Astrocyte (in vitro differentiated cells and primary cell): ENCODE measurements at places on chromosomes 1 and 21.

DNA sequence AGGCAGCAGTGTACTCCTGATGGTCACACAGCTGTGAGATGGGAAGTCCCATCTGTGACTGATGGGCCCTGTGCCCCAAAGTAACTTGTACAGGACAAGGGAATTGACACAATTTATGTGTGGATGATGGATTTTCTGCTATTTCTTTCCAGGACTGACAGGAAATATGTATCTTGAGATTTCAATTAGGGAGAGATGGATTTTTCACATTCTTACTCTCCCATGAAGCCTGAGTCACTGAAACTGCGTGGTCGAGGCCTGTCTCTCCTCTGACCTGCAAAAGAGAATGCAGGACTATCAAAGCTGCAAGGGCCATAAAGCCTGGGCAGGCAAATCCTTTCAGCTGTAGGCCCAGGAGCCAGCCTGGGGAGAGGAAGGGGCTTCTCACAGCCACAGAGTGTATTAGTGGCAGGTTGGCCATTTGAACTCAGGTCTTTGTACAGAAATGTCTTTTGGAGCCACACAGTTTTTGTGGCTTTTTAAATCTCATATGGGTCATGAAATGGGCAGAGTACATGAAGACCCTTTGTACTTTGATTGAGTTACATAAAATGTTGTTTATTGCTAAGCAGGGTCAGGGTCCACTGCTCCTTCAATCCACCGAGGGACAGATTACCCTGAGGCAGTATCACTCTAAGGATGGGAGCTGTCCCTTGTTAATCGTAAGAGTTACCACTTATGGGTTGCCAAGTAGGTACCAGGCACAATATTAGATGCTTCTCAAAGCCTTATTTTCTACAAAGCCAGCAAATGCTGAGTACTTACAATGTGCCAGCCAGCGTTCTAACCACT is 14.8 kb downstream of the ALX3 start:
- DNase-seq = peak; percentile 46

DNA sequence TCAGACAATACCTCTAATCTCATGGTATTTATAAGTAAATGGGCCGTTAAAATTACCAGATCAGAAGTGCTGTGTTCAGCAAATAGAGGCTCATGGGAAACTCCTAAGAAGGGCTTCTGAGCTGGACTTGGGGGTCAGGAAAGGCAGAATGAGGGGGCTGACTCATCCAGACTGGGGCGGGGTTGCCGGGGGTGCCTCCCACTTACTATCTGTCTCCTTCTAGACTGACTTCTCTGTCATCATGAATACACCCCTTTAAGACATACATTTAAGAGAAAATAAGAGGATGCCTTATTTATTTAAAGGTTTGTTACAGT is 96.0 kb upstream of the ERRFI1 start:
- DNase-seq = peak; percentile 75

- no peak for DNase-seq
Observed at GRCh38 chr1:225914947-225915346, 9.1 kb downstream of the PYCR2 start.

- no peak for DNase-seq
Observed at GRCh38 chr1:234554698-234555311, 55.2 kb downstream of the IRF2BP2 start.

DNA sequence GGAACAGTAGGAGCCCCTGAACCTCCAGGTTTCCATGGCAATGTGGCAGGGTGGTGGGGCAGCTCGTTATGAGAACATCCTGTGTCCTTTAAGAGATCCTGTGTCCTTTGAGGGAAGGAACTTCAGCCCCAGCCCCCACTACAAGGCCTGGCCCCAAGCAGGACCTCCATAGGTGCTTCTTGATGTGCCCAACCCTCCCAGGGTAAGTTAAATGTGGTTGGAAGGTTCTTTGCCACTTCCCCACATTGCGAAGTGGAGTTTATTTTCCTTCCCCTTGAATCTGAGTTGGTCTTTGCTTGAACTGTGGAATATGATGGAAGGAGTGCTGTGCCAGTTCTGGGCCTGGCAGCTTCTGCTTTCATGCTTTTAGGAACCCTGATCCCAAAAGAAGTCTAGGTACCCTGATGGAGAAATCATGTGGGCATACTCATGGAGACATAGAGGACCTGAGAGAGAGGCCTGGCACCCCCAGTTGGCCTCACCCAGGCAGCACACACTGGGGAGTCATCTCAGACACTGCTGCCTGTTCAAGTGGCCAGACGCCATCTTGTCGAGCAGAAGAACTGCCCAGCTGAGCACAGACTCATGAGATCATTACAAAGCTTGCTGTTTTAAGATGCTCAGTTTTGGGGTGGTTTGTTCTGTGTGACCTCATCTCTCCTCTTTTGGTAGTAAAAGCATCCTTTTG is 44.1 kb upstream of the ACTL8 start:
- no peak for DNase-seq

DNA sequence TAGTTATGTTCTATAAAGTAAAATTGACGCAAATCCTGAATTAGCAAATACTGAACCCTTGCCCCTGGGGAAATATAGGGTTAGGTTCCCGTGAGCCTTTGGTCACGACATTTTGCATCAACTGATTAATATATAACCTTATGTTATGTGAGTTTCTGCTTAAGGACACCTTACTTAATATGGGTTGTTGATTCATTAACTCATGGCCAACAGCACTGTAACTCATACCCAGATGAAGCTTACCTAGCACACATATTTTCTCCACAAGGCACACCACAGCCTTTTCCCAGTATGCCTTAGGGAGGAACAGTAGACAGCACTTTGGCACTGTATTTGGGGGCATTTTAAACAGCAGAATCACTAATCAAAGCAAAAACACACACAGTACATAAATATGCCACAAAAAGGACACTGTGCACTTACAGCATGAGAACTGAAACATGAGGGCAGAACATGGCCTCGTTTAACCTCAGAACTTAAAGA is 15.1 kb downstream of the INAVA start:
- DNase-seq = no peak

DNA sequence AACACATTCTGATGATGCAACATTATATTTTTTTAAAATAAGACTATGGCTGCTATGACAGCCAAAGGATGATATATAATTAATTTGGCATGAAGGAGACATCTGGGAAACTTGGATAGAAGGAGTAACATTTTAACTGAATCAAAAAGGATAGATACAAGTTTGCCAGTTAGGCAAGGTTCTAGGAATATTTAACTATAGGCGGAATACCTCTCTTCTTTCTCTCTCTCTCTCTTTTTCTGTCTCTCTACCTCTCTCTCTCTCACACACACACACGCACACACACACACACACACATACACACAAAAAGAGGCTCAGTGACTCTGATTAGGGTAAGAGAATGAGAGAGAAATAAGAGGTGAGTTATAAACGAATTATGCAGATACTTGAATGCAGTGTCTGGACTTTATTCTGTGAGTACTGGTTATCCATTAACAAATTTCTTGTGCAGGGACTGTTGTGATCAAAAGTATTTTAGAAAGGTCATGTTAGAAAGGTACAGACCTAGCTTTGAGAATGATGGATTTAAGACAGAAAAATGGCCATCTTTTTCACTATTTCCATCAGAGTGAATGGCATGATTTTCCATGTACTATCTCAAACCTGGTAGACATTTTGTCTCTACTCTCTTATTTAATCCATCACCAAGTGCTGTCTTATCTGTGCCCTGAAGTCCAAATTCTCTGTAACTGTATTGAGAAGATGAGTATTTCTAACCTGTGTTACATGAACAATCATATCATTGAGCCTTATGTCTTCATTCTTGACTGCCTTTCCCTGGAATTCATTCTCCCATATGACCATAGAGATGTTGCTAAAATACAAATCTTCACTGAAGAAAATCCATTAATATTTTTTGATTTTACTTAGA is 1106.9 kb upstream of the ADGRL4 start:
- no peak for DNase-seq

GRCh38 chr1:209302779-209303568 is 280.5 kb upstream of the CAMK1G start:
- no peak for DNase-seq

DNA sequence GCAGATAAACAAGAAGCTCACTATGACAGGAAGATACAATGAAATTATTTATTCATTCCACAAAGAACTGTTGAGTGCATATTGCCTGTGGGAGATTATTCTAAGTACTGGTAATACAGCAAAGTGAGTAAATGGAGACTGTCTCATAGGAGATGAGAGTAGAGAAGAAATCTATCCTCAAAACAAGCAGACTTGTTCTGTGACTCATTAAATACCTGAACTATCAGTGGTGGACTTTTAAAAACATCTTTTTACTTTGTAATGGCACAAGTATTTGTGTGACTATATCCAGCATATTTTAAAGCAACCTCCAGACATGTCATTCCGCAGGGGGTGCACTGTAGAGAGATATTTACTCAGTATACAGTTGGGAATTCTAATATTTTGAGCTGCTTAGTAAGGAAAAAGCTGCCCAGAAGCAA is 259.2 kb downstream of the FMN2 start:
- DNase-seq = peak; percentile 96

DNA sequence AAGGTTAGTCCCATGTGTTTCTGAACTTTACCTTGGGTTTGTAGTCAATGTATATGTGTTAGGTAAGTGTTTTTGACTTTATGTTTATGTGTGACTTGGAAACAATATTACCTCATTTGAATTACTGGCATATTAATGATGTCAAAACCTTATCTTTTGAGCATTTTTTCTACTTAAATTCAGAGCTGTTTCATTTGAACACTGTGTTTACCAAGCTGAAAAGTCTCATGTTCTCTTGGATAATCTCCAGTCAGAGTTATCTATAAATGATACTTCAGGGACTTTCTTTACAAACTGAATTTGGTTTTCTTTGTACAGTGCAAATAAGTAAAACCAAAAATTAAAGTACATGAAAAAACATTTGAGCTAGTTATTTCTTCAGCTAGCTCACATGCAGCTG is 30.0 kb downstream of the ADAMTS1 start:
- DNase-seq = no peak

GRCh38 chr1:108541861-108542260 is 18.0 kb upstream of the EEIG2 start:
- no peak for DNase-seq

DNA sequence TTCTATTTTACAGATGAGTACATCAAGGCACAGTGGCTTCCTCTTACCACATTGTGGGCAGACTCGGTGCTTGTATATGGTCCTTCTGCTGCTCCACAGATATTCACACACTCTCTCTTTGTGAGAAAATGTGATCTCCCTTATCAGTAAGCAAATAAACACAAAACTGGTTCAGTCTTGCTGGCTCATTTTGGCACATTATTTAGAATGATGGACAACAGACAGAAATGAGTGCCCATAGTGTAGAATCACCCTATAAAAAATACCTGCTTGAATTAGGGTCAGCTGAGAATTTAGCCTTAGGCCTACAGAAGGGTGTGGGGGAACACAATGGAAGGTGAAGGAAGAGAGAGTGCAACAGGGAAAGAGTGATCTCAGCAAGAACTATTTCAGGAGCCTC is 423.1 kb downstream of the HLX start:
- no peak for DNase-seq

- DNase-seq = no peak
Observed at GRCh38 chr1:170768929-170769328, 105.0 kb downstream of the PRRX1 start.

- DNase-seq = peak; percentile 12
Observed at GRCh38 chr1:235597867-235598553, 51.6 kb downstream of the GNG4 start.

DNA sequence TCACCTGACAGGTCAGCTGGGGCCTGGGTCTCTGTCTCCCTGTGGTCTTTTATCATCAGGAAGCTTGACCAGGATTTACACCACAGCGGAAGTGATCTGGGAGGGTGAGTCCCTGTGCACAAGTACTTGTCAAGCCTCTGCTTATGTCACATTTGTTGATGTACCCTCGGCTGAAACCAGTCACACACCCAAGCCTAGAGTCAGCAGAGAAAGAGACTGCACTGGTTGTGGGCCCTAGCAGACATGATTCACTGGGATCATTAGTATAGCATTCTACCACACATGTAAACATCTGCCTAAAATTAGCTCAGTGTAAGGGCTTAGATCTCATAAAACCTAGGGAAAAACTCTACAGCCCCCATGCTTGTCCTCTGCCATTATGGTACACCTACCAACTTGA is 79.3 kb upstream of the LAMC2 start:
- peak; percentile 47 for DNase-seq

- DNase-seq = peak; percentile 16
Observed at GRCh38 chr1:110783292-110783918, 89.5 kb upstream of the CD53 start.

DNA sequence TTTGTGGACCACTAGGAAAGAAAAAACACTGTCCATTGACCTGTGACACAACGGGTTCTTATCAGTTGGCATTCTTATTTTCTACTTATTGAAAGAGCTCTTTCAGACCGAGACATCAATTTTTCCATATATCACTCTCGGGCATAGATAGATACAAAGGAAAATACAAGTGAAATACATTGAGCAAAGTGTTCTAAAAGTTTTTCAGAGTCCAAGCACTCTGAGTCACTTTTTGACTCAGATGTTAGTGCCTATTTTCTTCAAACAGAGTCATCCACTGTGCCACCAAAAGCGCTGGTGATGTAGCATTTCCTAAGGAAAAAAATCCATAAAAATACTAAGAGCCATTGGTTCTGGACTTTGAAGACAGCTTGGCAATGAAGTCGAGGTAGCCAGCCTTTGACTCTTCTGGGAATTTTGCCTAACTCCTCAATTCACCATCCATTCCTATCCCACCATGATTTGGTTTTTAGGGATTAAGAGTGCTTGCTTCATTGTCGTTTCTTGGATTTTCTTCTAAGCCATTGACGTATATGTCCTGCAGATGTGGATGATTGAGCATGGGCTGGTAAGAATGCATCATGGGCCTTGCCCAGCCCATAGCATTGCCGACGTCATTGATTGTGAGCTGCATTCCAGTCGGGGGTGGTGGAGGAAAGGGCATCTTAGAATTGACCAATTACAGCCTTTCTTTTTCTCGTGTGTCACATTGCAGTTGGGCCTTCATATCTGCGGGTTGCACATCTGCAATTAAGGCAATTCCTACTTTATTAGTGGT is 10.6 kb downstream of the GALNT2 start:
- DNase-seq = peak; percentile 81
